Bone marrow (tissue), 2 donors: ENCODE measurements at places on chromosomes 5 and 9.
A peak's percentile ranks its signal among the peaks of the same experiment; 100 is the strongest.

GRCh38 chr9:84206801-84207370 is 133.7 kb downstream of the SLC28A3 start:
- no peak for DNase-seq

- DNase-seq, result no peak
Observed at GRCh38 chr9:135216791-135217441, 129.4 kb downstream of the OLFM1 start.

DNA sequence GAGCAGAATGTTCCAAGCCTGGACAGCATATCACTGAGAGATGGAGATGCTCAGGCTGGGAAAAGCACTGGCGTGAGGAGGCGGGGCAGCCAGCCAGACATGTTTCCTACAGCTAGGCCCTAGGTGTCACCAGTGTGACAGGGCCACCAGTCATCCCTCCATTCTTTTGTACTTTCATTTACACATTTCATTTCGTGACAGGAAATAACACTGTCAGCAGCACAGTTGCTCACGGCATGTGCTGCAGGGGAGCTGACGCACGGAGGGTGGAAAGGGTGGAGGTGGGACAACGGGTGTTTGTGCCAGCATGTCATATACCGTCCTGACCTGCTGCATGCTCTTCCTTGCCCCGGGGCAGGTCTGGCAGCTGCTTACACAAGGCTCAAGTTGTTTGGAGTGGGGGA is 14.8 kb upstream of the CEMIP2 start:
- DNase-seq, result no peak

DNA sequence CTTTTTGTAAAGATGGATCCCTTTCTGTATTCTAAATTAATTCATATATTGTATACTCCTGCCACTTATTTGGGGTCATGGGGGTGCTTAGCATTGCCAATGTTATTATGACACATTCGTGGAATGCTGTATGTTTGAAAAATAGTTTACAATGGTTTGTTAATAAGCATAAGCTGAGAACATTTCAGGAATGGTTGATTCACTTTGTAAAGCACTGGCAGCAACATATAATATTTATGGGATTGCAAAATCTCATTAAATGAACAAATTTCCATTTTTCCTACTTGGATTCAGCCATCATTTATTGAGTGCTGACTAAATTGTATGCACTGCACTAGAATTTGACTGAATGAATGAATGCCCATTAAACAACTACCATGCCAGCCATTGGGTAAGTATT is 215.2 kb upstream of the KLF4 start:
- DNase-seq, result no peak

GRCh38 chr5:168755548-168756093 is 176.5 kb upstream of the PANK3 start:
- no peak for DNase-seq

- DNase-seq, result no peak
Observed at GRCh38 chr5:17206021-17206420, 11.4 kb upstream of the BASP1 start.

DNA sequence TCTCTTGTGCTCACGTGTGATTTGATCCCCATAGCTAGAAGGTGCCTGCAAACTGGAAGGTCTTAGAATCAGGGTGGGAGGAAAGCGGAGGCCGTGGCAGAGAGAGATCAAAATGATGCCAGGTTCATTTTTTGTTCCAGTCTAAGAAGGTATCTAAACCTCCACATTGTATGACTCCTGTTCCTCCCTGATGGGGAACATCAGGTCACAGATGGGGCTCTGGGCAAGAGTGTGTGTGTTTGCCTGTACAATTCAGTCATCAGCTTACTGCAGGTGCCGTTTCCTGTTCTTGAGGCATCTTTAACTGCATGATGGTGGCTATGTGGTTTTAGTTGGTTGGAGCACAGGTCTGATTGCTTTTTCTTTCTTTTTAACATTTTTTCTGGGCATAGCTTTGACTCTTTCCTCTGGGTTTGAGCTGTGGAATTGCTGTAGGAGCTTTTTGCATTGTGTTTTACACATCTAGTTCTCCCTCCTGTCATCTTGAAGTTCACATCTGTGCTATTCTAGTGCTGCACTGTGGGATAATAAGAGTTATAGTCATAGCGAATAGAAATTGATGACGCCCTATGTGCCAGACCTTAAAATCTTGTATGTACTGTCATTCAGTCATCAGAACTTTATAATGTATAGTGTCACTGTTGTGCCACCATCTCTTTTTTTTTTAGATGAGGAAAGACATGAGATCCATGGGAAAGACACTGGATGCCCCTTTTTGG is 30.8 kb downstream of the ARHGAP26 start:
- DNase-seq, result peak; percentile 51

GRCh38 chr5:7848296-7848695 is 2.6 kb downstream of the CFAP90 start:
- no peak for DNase-seq

DNA sequence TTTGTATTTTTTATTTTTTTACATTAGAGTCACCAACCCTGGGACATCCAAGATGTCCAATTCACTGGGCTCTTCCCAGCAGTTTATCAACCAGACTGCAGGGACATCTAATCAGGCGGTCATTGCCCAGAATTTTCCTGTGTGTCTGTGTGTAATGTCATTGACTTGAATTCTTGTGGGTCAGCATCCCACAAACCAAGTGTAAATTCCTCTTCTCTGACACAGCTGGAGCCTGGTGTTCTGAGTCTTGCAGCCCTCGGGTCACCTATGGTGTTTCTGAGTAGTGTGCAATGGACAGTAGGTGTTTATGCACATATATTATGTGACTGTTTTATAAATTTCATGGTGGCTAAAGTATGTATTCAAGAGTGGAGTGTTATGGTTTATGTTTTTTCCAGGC is 815.7 kb downstream of the SEMA5A start:
- no peak for DNase-seq

DNA sequence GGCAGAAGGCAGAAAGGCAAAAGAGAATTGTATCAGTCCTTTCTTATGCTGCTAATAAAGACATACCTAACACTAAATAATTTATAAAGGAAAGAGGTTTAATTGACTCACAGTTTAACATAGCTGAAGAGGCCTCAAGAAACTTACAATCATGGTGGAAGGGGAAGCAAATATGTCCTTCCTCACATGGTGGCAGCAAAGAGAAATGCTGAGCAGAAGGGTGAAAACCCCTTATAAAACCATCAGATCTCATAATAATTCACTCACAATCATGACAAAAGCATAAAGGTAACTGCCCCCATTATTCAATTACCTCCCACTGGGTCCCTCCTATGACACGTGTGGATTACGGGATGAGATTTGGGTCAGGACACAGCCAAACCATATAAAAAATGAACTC is 312.5 kb upstream of the PTGER4 start:
- peak; percentile 22 for DNase-seq

DNA sequence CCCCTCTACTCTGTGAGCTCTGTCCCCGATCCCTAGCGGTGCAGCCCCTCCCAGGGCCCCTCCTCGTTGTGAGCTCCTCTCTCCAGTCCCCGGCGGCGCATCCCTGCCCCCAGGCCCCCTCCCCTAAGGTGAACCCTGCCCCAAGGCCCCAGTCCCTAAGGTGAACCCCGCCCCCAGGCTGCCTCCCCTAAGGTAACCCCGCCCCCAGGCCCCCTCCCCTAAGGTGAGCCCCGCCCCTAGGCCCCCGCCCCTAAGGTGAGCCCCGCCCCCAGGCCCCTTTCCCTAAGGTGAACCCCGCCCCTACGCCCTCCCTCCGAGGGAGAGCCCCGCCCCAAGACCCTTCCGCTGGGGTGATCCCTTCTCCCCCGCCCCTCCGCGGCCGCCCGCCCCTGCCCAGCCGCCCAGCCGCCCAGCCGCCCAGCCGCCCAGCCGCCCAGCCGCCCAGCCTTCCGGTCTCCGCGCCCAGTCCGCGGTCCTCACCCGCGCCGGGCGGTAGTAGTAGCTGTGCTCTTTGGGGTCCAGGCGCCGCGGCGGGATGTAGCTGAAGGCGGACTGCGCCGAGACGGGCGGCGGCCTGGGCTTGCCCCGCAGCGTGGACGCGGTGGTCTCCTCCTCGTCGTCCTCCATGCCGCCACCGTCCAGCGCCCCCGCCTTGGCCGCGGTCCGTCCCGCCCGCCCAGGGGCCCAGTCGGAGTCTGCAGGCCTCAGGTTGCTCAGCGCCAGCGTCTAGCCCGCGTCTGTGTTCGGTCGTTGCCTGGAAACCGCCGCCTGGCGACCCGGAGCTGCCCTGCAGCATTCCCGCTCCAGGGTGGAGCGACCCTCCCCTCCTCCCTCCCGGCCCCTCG is at the start of gene CFAP90:
Gene CFAP90 (minus strand): TSS at position 739 of the 845 bp plus-strand sequence. CDS start 112 bp downstream, at position 627.
- no peak for DNase-seq

GRCh38 chr9:89738137-89738932 is 133.5 kb downstream of the GADD45G start:
- DNase-seq, result no peak

- no peak for DNase-seq
Observed at GRCh38 chr5:179893958-179894895, 13.5 kb downstream of the TBC1D9B start.

DNA sequence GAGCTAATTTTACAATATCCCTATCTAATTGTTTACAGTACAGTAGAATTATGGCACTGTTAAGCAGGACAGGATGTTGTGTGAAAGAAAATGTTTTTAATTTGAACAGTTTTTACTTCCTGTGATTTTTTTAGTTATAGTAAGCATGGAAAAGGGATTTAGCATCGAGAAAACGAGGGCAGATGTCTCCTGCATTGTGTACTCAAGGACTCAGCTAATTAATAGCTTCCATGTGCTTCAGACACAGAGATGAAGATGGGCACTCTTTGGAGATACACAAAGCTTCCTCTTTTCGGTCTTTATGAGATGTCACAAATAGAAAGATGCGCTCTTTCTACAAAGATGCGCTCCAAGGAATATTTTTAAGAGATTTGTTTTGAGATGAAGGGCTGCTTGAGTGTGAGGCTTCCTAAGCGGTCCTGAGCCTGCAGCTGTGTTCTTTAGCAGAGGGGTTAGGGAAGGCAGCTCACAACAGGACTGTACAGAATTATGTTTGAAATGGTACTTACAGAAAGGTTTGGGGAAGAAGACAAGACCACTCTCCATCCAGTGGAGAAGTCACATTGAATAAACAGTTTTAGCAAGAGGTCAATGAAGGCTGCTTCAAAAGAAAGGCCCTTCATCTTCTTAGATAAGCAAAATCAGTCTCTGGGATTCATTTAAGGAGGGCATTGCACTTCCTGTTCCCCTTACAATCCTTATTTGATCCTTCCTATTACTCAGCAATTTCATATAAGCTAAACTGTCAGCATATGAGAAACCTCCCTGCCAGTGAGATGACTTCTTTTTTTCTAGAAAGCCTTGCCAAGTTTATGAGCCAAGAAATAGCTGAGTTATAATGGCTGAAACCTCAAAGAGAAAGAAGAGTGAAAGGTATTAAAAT is 311.5 kb downstream of the EFNA5 start:
- DNase-seq, result no peak

GRCh38 chr5:42767491-42768105 is 11.0 kb downstream of the CCDC152 start:
- DNase-seq, result no peak

DNA sequence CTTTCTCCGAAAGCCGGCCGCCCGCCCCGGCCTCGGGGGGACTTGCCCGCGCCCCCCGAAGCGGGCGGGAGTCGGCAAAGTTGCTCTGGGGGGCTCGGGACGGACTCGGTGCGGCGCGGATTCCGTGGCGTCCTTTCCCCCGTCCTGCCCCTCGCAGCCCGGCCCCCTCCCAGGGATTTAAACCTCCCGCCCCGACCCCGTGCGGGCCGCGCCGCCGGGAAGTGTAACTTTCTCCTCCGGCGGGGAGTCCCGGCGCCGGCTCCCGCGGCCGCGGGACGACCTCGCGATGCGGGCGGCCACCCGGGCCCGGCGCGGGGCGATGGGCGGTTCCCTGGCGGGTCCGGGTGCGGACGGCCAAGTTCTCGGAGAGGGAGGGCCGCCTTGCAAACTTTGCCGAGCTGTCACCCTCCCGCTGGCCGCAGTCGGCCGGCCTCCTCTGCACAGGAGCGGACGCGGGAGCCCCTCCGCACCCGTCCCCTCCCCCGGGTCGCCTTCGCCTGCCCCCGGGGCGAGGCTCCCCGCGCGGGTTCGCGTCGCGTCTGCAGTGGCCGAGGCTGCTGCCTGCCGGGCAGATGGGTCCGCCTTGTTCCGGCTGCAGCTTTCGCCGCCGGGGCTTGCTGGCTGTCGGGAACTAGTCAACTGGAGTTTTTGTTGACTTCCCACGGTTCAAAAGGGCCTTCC is 732 bp downstream of the PBX3 start:
- DNase-seq, result no peak

- DNase-seq, result no peak
Observed at GRCh38 chr5:79691007-79691406, 1.4 kb downstream of the CMYA5 start.

GRCh38 chr5:72179028-72179815 is 71.9 kb downstream of the MAP1B start:
- no peak for DNase-seq

- peak; percentile 3 for DNase-seq
Observed at GRCh38 chr5:171484460-171484899, 65.0 kb downstream of the FGF18 start.

- DNase-seq, result no peak
Observed at GRCh38 chr9:85216601-85217000, 525.2 kb downstream of the AGTPBP1 start.

- no peak for DNase-seq
Observed at GRCh38 chr9:122265149-122265915, 650 bp downstream of the MRRF start.

GRCh38 chr5:167850911-167851310 is 440.5 kb upstream of the WWC1 start:
- no peak for DNase-seq

DNA sequence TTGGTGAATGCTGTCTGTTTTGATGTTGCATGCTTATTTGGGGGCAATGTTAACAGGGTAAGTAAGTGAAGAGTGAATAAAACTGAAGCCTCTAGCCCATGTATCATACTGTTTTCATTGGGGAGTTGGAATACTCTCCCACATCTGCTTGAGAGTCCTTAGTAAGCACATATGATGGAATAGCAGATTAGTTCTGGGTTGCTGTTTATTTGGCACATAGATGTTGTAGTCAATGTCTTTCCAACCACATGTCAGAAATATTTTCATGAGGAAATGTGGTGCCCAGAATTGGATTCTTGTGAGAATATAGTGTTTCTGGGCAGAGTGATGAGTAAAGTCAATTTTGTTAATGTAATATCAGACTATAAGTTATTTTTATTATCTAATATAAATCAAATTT is 611.7 kb upstream of the FTMT start:
- DNase-seq, result no peak

- no peak for DNase-seq
Observed at GRCh38 chr9:91725651-91726050, 224.4 kb downstream of the ROR2 start.

DNA sequence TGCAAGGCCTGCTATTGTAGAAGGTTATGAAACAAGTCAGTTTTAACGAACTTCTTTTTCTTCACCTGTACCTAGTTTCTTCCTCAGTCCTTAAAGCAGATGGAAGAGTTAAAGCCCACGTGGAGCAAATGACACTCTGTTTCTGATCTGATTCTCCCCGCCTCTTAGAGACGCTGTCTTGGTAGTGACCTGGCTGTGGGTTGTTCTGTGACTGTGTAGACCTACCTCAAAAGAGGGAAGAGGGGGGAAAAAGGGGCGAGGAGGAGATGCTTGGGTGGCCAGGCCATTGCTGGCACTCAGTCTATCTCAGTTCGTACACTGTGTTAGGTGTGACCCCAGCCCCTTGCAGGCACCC is 610 bp downstream of the GFRA3 start:
- no peak for DNase-seq
